ENCODE measurements at places on chromosomes 12 and 14.

- no peak for DNase-seq
Measured at GRCh38 chr12:109310247-109311125, 1.4 kb upstream of the FOXN4 start.

- no peak for DNase-seq
Measured at GRCh38 chr12:98771811-98772752, 127.0 kb downstream of the APAF1 start.

DNA sequence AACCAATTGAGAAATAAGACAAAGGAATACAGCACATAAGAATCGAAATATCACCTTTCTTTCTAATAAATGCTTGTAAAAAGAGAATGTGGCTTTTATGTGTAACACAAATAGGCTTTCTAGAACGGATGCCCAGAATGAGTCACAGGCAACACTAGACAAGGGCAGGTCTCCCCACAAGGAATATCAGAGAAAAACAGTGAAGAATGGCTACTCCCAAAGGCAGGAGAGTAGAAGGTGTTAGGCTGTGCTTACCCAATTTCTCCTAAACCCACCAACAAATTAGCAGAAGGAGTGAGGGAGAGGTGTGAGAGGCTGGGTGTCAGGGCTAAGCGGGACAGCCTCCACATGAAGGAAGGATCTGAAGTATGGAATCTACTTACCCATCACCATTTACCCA lies 55.2 kb downstream of the GALNT4 start:
- DNase-seq = peak; percentile 42

- no peak for DNase-seq
Measured at GRCh38 chr14:74515891-74516412, 22.4 kb downstream of the ISCA2 start.

DNA sequence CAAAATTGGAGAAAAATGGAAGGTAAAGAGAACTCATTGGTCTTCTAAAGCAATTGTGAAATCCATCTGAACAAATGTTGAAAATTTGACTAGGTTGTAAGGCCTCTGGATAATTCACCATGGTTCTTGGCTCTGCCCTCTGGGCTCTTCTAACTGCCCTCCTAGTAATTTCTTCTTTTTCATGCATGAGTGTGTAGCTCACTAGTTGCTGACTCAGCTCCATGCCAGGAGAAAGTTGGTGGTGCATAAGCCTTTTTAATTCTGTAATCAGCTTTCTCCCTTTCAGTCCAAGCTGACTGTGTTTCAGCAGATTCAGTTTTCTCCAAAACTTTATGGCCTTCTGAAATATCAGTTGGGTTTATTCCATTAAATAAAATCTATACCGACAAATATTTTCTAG lies 877.8 kb upstream of the ATXN7L3B start:
- no peak for DNase-seq

GRCh38 chr12:75097003-75097402 lies 112.6 kb downstream of the KCNC2 start:
- no peak for DNase-seq

All from kidney capillary endothelial cell (primary cell).